SW 1271 (cell line): ENCODE measurements at places on chromosomes 3 and 15.

- DNase-seq, result no peak
Measured at GRCh38 chr15:91110407-91110806, 10.3 kb downstream of the SV2B start.

GRCh38 chr3:32912046-32912445, 39.4 kb upstream of the CCR4 start:
- no peak for DNase-seq

GRCh38 chr15:86629409-86630356, 550.0 kb downstream of the AGBL1 start:
- DNase-seq, result no peak

- DNase-seq, result no peak
Measured at GRCh38 chr3:115708540-115708939, 85.2 kb downstream of the GAP43 start.

DNA sequence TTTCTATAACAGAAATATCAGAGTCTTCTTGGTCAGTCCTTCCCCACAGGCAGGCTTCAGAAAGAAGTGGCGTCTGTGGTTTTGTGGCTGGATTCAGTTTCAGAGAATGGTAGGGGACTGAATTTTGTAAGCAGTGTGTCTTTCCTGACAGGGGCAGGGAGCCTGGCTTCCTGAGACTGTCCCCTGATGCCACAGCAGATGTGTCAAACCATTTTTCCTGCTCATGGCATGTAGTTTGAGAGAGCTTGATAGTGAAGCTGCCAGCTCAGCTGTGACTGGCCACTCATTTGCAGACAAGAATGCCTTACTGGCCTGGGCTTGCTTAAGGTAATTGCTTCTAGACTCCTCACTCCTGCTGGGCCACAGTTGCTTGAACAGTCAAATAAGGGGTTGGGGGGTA, 26.4 kb downstream of the LARS2 start:
- no peak for DNase-seq

GRCh38 chr15:88647351-88648105, 8.7 kb downstream of the ISG20 start:
- DNase-seq, result no peak

- no peak for DNase-seq
Measured at GRCh38 chr15:31342381-31342780, 15.7 kb downstream of the KLF13 start.

- peak; percentile 64 for DNase-seq
Measured at GRCh38 chr15:77064539-77065308, 6.2 kb downstream of the TSPAN3 start.

- DNase-seq, result no peak
Measured at GRCh38 chr3:30766522-30766921, 127.9 kb downstream of the GADL1 start.

- no peak for DNase-seq
Measured at GRCh38 chr15:24075420-24076089, 388.4 kb upstream of the NDN start.

DNA sequence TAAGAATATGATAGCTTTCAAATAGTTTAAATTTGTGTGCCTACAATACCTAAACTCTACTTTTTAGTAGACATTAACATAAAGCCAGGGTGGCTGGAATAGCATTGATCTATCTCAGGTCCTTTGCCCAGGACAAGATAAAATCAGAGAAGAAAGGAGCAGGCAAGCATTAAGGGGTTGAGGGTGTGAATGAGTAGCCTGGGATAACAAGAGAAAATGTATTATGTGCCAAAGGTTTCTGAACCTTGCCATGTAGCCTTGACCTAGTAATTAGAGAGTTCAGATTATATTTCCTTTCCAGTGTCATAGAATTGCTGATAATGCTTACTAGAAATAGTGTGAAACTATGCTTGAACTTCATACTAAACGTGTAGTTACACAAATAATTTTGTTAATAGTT, 22.9 kb downstream of the ATP11B start:
- DNase-seq, result no peak

GRCh38 chr3:56921573-56922453, 120.1 kb upstream of the ARHGEF3 start:
- DNase-seq, result no peak

GRCh38 chr3:163916596-163917560, 1161.4 kb downstream of the SI start:
- no peak for DNase-seq

- DNase-seq, result no peak
Measured at GRCh38 chr3:150248116-150248887, 159.8 kb upstream of the TSC22D2 start.
